NCI-H82 (cell line): ENCODE measurements at places on chromosomes 5 and 9.

DNA sequence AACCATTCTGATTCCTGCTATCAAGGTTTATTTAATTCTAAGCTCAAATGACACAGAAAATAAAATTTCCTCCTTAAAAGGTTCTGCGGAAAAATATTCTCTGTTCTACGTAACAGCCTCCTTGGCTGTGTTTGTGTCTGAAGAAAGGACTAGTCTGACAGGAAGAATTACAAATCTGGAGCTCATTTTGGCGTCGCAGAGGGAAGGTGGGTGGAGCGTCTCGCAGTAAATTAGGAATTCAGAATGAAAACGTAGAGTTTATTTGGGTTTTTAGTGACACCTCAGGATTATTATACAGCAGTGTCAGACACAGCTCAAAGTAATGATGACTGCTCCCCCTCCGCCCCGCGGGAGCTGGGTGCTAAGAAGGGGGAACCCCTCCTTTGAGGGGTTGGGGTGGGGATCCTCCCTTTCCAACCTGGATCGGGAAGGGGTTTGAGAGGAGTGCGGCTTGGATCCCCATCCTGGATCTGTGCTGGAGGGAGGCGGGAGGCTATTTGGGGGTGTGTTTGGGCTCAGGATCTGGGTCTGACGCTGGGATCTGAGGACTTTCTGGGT, 933 bp upstream of the TGFBR1 start:
- DNase-seq, result no peak

DNA sequence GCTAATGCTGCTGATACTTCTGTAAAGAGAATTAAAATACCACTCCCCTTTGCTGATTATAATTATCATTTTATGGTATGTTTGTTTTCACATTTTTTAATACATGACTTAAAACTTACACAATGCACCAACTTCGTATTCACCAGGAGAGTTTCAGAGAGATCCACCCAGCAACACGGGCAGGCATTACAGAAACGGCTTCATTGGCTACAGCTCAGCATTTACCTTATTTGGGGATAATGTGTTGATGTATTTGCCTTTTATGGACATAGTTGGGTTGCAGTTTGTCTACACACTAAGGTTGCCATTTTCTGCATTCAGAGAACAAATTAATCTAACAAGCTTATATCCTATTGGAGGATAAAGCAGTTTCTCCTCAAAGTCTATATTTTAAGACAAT, 423.6 kb downstream of the PRDM9 start:
- DNase-seq, result no peak

DNA sequence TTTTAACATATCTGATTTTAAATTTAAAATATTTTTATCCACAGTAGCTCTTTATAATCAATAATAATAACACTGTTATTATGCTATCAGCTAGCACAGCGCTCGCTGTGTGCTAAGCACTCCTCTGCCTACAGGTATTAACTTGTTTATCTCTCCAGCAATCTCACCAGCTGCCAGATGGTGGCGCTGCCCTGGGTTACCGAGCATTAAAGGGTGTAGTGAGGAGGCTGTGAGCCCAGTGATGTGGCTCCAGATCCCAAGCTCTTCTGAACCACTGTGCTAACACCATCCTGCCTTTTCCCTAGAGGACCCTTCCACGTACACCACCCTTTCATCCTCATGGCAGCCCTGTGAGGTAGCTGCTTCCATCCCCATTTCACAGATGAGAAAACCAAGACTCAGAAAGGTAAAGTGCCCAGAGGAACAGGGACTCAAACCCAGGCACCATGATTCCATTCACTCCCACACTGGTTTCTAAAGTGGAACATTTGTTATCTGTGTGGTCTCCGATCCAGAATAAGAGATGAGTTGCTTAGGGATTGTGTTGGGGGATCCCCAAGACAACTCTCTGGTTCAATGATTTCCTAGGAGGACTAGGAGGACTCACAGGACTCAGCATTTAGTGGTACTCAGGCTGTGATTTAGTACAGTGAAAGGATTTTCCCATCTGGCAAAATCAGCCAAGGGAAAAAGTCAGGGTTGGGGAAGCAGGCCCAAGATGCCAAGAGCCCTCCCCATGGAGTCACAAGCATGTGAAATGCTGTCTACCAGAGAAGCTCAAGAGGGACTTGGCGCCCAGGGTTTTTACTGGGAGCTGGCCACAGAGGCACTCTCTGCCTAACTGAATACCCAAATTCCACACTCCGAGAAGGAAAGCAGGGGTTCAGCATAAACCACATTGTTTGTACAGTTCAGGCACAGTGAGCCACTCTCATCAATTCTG, 7.0 kb downstream of the IGFBPL1 start:
- DNase-seq, result peak; percentile 69

- no peak for DNase-seq
These were observed 17.0 kb upstream of the WWC1 start for GRCh38 chr5:168274406-168274805.

GRCh38 chr5:138354926-138355378, 2.5 kb downstream of the KDM3B start:
- DNase-seq, result peak; percentile 63

DNA sequence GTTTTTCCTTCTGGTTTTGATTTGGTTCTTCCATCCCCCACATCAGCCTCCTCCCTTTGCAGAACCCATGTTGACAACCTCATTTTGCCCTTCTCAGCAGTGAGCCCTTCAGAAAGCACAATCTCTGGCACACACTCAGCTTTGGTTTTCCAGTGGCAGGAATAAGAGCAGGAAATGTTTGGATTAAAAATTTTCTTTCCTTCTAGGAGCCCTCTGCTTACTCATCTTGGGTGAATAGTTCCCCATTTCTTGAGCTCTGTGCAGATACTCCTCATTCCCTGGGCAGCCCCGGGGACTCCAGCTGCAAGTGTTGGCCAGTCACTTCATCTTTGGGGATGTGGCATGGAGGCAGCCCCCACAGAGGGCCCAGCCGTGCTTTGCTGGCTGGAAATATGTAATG, 170.5 kb downstream of the NR3C1 start:
- DNase-seq, result no peak

- DNase-seq, result no peak
These were observed 16.8 kb upstream of the NSD1 start for GRCh38 chr5:177116631-177117373.
